ENCODE measurements at places on chromosomes 5 and 9.

GRCh38 chr5:67120032-67120431, 76.6 kb downstream of the CD180 start:
- no peak for DNase-seq

DNA sequence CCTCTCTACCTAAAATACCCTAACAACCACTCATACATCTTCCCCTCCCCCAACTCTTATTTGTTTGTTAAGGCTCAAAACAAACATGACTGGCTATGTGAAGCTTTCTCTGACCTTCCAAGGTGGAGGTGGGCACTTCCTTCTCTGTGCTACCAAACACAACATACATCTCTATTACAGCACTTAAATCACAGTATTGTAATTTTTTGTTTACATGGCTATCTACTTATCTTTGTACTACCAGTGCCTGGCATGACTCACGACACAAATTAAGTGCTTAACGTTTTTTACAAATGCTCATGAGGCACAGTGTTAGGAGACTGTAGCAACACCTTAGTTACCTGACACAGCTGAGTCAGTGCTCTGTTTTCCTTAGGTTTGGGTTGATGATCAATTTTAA, 18.6 kb downstream of the HOMER1 start:
- DNase-seq = no peak

GRCh38 chr5:148902478-148902877, 76.1 kb downstream of the ADRB2 start:
- no peak for DNase-seq

- DNase-seq = no peak
Measured at GRCh38 chr5:36060420-36060887, 6.2 kb downstream of the UGT3A2 start.

GRCh38 chr5:151028717-151029116, 8.3 kb downstream of the GPX3 start:
- DNase-seq = no peak

Measured in AG04450 (cell line).